Glutamatergic neuron (in vitro differentiated cells): ENCODE measurements at places on chromosomes 3 and 15. TPM values are rescaled to one million over a fixed set of nuclear protein-coding genes. Genes with fewer than 3 reads are reported as not detected.

The GOLGA8J gene
- not detected for total RNA-seq

GRCh38 chr3:155138677-155139076, 58.6 kb downstream of the MME start:
- H3K36me3 ChIP-seq, result no peaks in the 10 kb centered on the region
- no peaks in the 10 kb centered on the region for H3K4me1 ChIP-seq
- H3K4me3 ChIP-seq, result no peak overlapping the region
- no peak for DNase-seq
- no peak overlapping the region for H3K27ac ChIP-seq

GRCh38 chr15:35095941-35096340, 10.8 kb upstream of the NANOGP8 start:
- no peak for DNase-seq
- H3K4me1 ChIP-seq, result no peaks in the 10 kb centered on the region
- no peaks in the 10 kb centered on the region for H3K27me3 ChIP-seq
- no peak overlapping the region for H3K4me3 ChIP-seq
- peaks cover 9% of the 10 kb centered on the region for H3K36me3 ChIP-seq

DNA sequence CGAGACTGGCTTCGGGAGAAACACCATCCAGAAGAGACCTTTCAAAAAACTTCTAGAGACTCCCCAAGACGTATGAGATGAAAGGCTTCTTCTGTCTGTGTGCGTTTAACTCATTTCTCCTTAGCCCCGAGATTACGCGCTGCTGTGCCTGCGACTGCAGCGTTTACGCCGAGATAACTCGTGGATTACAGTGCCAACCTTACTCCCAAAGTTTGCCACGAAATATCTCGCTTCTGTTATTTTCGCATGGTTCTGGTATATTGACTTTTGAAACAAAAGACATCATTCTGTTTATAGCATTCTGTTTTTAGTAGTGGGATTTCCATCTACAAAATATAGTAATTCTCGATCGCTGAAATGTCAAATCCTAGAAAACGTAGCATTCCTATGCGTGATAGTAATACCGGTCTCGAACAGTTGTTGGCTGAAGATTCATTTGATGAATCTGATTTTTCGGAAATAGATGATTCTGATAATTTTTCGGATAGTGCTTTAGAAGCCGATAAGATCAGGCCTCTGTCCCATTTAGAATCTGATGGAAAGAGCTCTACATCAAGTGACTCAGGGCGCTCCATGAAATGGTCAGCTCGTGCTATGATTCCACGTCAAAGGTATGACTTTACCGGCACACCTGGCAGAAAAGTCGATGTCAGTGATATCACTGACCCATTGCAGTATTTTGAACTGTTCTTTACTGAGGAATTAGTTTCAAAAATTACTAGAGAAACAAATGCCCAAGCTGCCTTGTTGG, 467 bp downstream of the PGBD4 start:
- peak overlapping the region; percentile 98 for H3K27ac ChIP-seq
- peaks cover 8% of the 10 kb centered on the region for H3K27me3 ChIP-seq
- no peaks in the 10 kb centered on the region for H3K36me3 ChIP-seq
- peaks cover 4% of the 10 kb centered on the region for H3K4me1 ChIP-seq

DNA sequence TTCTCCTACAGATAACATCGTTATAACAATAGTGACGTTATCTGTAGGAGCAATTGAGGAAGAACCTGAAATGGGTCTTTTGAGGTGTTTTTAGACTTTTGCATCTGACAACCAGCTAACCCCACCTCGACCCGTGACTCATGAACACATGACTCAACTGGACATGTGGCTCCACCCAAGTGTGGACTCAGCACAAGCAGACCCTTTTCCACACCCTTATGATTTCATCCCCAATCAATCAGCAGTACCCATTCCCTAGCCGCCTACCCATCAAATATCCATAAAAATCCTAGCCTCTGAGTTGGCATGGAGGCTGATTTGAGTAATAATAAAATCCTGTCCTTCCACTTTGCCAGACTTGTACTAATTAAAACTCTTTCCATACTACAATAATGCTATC, 255.4 kb downstream of the ARPP21 start:
- H3K36me3 ChIP-seq, result peaks cover 4% of the 10 kb centered on the region
- no peak overlapping the region for H3K4me3 ChIP-seq
- H3K27me3 ChIP-seq, result peaks cover 2% of the 10 kb centered on the region
- no peak overlapping the region for H3K27ac ChIP-seq
- H3K4me1 ChIP-seq, result no peaks in the 10 kb centered on the region

The PLCB2 gene
- 2.6 TPM for total RNA-seq

The SKIC8 gene
- 43.9 TPM for total RNA-seq

- no peak overlapping the region for H3K27ac ChIP-seq
- H3K36me3 ChIP-seq, result peaks cover 12% of the 10 kb centered on the region
- peaks cover 6% of the 10 kb centered on the region for H3K27me3 ChIP-seq
- peaks cover 10% of the 10 kb centered on the region for H3K4me1 ChIP-seq
- no peak for DNase-seq
Observed at GRCh38 chr3:71429597-71429988, 153.9 kb downstream of the FOXP1 start.

The SLC28A1 gene
- total RNA-seq, result 0.25 TPM

DNA sequence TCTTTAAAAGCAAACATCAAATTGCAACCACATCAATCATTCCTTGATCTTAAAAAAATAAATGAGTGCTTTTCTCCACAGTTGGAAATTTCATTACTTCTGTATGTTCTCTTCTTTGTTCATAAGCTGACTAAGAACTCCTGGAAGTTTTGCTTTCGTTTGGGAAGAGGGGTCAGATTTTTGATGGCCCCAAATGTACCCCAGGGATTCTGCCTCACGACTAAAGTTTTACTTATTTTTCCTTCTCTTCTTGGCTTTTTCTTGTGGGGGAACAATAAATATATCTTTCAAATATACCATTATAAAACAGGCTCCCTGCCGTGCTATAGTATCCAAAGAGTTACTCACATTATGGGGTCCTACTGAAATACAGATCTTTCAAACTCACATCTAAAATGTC, 215.0 kb upstream of the CDIN1 start:
- H3K4me3 ChIP-seq, result no peak overlapping the region
- H3K36me3 ChIP-seq, result no peaks in the 10 kb centered on the region
- H3K27me3 ChIP-seq, result no peaks in the 10 kb centered on the region
- no peak for DNase-seq
- no peak overlapping the region for H3K27ac ChIP-seq

DNA sequence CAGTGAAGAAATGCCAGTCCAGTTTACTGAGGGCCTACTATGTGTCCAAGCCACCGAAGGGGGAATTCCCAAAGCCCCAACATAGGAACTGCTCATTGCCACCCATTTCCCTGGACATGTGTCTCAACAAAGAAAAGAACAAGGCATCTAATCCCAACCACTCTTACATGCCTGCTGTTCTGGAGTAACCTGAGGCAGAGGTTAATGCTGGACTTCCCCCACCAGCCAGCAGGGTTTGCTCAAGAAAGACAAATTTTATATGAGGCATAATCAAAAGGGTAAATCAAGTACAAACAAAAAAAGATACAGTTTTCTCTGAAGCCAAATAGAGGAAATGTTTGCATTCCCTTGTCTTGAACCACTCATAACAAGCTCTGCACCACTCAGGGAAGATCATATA, 4.1 kb downstream of the ADCY5 start:
- H3K4me1 ChIP-seq, result peaks cover 5% of the 10 kb centered on the region
- H3K27me3 ChIP-seq, result peaks cover 26% of the 10 kb centered on the region
- H3K27ac ChIP-seq, result no peak overlapping the region
- DNase-seq, result no peak
- H3K36me3 ChIP-seq, result peaks cover 5% of the 10 kb centered on the region
- no peak overlapping the region for H3K4me3 ChIP-seq

GRCh38 chr3:152444029-152444641, 175.4 kb downstream of the MBNL1 start:
- no peak overlapping the region for H3K4me3 ChIP-seq
- no peak for DNase-seq
- H3K27me3 ChIP-seq, result no peaks in the 10 kb centered on the region
- no peaks in the 10 kb centered on the region for H3K36me3 ChIP-seq
- peaks cover 5% of the 10 kb centered on the region for H3K4me1 ChIP-seq

GRCh38 chr3:71551311-71551919, 32.1 kb downstream of the FOXP1 start:
- H3K4me3 ChIP-seq, result no peak overlapping the region
- H3K4me1 ChIP-seq, result no peaks in the 10 kb centered on the region
- DNase-seq, result no peak
- H3K36me3 ChIP-seq, result no peaks in the 10 kb centered on the region

GRCh38 chr3:98501270-98501669, 3.8 kb downstream of the OR5K2 start:
- H3K27me3 ChIP-seq, result no peaks in the 10 kb centered on the region
- no peak overlapping the region for H3K27ac ChIP-seq
- no peaks in the 10 kb centered on the region for H3K4me1 ChIP-seq

The GUCA1C gene
- total RNA-seq, result not detected

- H3K4me1 ChIP-seq, result peaks cover 23% of the 10 kb centered on the region
- no peak overlapping the region for H3K4me3 ChIP-seq
- H3K36me3 ChIP-seq, result no peaks in the 10 kb centered on the region
- peaks cover 10% of the 10 kb centered on the region for H3K27me3 ChIP-seq
- no peak overlapping the region for H3K27ac ChIP-seq
Observed at GRCh38 chr3:53166781-53167291, 5.8 kb downstream of the PRKCD start.

The CD47 gene
- total RNA-seq, result 507 TPM

DNA sequence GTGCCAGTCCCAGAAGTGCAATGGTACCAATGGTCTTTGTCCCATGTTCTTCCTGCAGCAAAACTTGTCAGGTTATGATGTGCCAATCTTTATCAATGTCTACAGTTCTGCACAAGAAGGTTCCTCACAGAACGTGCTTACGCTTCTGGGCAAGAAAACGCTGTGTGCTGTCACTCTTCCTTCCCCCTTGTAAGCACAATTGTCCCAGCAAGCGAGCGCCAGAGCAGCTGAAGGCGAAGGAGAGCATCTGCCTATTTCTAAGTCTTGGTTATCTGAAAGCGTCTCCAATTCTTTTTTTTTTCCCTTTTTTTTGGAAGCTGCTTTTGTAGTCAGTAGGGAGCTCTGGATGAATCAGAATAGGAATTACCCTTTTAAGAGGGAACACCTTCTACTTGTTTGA, 514.4 kb downstream of the FGF12 start:
- peak overlapping the region; percentile 46 for H3K27ac ChIP-seq
- DNase-seq, result no peak
- H3K4me1 ChIP-seq, result peaks cover 10% of the 10 kb centered on the region
- H3K36me3 ChIP-seq, result no peaks in the 10 kb centered on the region
- no peaks in the 10 kb centered on the region for H3K27me3 ChIP-seq

GRCh38 chr3:126743781-126744180, 39.7 kb downstream of the CHCHD6 start:
- H3K27me3 ChIP-seq, result peaks cover 6% of the 10 kb centered on the region
- H3K36me3 ChIP-seq, result peaks cover 8% of the 10 kb centered on the region
- no peak overlapping the region for H3K27ac ChIP-seq
- no peak for DNase-seq

The ZPLD1 gene
- total RNA-seq, result not detected

The GOLGA8M gene
- not detected for total RNA-seq

DNA sequence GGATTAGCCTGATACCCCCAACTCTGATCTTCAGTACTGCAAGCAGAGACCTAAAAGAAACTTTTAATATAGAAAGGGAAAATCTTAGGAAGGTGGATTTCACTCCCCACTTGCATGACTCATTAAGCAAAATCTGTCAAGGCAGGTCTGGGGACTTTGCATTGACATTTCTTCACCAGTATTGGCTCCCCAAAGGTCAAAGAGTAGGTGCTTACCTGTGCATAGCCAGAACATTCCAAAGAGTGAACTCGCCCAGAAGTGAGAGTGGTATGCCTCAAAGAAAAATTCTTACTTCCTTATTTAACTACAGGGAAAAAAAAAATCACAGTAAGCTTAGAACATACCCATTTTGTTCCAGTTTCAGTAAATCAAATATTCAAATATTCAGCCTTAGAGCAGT, 140.9 kb upstream of the TP63 start:
- peaks cover 4% of the 10 kb centered on the region for H3K27me3 ChIP-seq
- H3K4me3 ChIP-seq, result no peak overlapping the region
- peaks cover 9% of the 10 kb centered on the region for H3K36me3 ChIP-seq
- peaks cover 6% of the 10 kb centered on the region for H3K4me1 ChIP-seq
- DNase-seq, result no peak
- H3K27ac ChIP-seq, result no peak overlapping the region

- H3K27ac ChIP-seq, result no peak overlapping the region
- H3K36me3 ChIP-seq, result no peaks in the 10 kb centered on the region
- DNase-seq, result peak; percentile 27
- peaks cover 2% of the 10 kb centered on the region for H3K27me3 ChIP-seq
- H3K4me3 ChIP-seq, result no peak overlapping the region
Observed at GRCh38 chr3:121111914-121112612, 204.1 kb downstream of the STXBP5L start.

DNA sequence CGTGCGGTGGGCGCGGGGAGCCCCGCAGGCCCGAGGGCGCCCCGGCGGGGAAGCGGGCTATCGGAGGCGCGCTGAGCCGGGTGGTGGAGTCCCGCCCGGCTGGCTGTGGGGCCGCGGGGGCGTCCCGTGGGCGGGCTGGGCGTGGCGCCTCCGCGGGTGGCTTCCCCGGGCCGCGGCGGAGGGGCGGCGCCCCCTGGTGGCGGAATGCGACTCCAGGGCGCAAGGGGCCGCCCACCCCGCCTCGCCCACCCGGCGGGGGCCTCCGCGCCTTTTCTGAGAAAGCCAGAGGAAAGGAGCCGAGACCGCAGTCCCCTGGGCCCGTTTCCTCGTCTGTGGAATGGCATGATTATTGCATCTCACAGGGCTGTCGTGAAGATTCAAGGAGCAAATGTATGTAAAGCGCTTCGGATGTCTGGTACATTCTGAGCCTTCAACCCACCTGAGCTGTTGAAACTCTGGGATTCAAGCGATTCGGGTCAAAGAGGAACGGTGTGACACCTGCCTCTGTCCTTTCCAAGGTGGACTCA, 31.9 kb upstream of the RAB6B start:
- peak overlapping the region; percentile 68 for H3K4me3 ChIP-seq
- H3K36me3 ChIP-seq, result no peaks in the 10 kb centered on the region
- no peak overlapping the region for H3K27ac ChIP-seq
- DNase-seq, result peak; percentile 79

The MYRIP gene
- 1.8 TPM for total RNA-seq

The TMEM40 gene
- total RNA-seq, result not detected

The GPR176 gene
- 15.9 TPM for total RNA-seq

- peaks cover 10% of the 10 kb centered on the region for H3K4me1 ChIP-seq
- H3K36me3 ChIP-seq, result no peaks in the 10 kb centered on the region
- H3K27ac ChIP-seq, result no peak overlapping the region
- no peak for DNase-seq
- H3K4me3 ChIP-seq, result no peak overlapping the region
- no peaks in the 10 kb centered on the region for H3K27me3 ChIP-seq
Observed at GRCh38 chr15:101388046-101388445, 93.0 kb upstream of the SNRPA1 start.

DNA sequence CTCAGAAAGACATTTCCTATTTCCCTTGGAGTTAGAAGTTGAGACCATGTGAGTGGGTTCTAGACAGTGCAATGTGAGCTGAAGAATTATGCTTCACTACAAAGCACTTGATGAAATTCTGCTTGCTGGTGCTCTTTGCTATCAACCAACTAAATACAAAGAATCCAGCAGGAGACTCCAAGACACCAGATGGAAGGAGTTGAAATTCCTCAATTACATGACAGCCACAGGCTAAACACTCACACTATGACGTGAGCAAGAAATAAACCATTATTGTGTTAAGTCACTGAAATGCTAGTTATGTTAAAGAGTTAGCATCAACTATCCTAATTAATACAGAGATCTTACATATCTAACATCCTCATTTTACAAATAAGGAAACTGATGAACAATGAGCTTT, 8.2 kb upstream of the MAP4 start:
- H3K4me3 ChIP-seq, result no peak overlapping the region
- H3K4me1 ChIP-seq, result peaks cover 23% of the 10 kb centered on the region
- DNase-seq, result no peak
- H3K27ac ChIP-seq, result no peak overlapping the region
